Stimulated activated CD8-positive, alpha-beta memory T cell treated with anti-CD3 and anti-CD28 coated beads, Interleukin-2, amount 100 ng/mL, for 1 hour (primary cell): ENCODE measurements at places on chromosomes 4 and X.
A peak's percentile ranks its signal among the peaks of the same experiment; 100 is the strongest.

DNA sequence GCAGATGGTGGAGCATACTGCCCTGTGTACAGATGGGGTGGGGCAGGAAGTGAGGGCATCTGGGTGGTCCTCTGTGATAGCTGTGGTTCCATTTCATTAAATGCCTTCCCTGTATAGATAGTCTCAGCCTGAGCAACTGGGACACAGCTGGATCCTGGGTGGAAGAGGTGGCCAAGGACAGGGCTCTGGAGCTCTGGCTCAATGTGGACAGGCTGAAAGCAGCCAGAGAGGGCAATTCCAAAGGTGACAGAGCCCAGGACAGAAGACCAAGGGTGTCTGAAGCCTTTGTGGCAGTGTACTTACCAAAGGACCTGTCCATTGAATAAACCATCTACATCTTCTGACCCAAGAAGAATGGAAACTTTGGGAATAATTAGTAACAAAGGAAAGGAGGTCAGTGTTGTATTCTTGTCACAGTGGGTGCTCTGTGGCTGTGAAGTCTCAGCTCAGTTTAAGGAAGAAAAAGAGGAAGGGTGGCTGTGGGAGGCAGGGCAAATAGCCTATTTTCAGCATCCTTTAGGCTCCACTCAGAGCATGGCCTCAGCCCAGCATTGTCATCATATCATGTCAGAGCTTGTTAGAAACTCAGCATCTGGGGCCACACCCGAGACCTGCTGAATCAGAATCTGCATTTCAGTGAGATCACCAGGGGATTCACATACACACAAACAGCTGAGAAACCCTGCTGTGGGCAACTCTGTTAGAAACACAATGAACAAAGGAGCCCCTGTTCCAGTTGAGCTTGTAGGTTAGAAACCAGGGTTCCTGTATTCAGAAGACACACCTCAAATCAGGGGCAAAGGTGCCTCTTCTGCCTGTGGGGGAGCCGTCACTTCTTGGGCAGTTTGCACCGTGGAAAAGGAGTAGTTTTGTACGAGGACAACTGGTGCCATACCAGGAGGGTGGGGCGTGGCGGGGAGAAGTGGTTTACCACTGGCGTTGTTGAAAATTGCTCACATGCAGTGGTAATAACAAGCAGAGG lies 168.6 kb downstream of the PTTG2 start:
- DNase-seq = peak; percentile 37

DNA sequence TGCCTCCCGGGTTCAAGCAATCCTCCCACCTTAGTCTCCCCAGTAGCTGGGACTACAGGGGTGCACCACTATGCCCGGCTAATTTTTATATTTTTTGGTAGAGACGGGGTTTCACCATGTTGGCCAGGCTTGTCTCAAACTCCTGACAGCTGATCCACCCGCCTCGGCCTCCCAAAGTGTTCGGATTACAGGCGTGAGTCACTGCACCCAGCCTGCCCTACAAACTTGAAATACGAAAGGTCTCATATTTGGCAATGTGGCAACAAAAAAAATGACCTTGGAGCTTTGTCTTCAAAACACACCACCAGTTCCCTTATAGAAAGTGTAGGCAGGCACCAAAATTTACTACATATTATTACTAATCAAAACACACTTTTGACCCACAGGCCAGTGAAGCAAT lies 22.9 kb upstream of the PTCHD1 start:
- no peak for DNase-seq

GRCh38 chrX:118554511-118554910 lies 58.9 kb downstream of the DOCK11 start:
- DNase-seq = no peak

GRCh38 chr4:168632301-168632725 lies 135.5 kb downstream of the PALLD start:
- DNase-seq = no peak

GRCh38 chrX:10749113-10749512 lies 128.7 kb upstream of the MID1 start:
- no peak for DNase-seq

DNA sequence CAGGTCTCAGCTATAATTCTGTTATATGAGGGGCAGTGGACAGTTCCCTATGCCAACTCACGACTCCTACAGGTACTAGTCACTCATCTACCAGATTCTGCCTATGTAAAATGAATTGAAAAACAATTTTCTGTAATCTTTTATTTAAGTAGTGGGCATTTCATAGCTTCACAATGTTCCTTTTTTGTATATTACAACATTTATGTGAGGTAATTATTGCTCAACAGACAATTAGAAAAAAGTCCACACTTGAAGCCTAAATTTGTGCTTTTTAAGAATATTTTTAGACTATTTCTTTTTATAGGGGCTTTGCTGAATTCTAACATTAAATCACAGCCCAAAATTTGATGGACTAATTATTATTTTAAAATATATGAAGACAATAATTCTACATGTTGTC lies 20.4 kb downstream of the EREG start:
- no peak for DNase-seq

- DNase-seq = no peak
Observed at GRCh38 chrX:119482041-119482440, 13.8 kb downstream of the SLC25A5 start.

GRCh38 chr4:165927366-165927765 lies 54.3 kb downstream of the TLL1 start:
- no peak for DNase-seq

GRCh38 chr4:109959195-109959594 lies 46.5 kb downstream of the EGF start:
- DNase-seq = no peak

DNA sequence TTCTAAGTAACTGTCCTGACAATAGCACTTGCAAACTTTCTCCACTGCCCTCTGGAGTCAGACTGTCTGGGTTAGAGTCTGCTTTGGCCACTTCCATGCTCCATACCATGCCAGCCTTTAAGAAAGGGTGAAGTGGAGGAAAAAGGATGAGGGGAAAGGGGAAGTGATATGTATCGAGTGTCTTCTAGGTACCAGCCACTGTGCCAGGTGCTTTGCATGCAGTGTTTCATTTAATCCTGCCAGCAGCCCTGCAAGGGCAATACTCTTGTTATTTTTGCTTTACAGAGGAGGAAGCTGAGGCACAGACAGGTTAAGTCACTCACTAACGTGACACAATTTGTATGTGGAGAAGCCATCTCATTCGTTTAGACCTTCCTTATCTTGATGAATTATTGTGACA lies 55.6 kb downstream of the RTL9 start:
- DNase-seq = no peak

DNA sequence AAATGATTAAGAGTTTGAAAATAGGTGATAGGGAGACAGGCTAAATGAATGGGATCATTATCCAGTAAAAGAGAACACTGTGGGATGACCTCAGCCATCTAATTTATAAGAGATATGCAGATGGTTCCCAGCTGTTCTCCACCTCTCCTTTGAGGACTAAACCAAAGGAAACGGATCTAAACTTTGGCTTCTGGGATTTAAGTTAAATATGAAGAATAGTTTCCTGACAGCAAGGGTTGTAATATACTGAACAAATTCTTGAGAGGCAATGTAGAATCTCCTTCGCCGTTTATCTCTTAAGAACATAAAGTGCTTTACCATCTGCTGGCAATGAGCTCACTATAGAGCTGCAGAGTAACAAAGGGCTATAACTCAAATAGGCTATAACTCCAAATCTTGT lies 35.4 kb upstream of the HPGDS start:
- no peak for DNase-seq

GRCh38 chr4:106718548-106718947 lies 317.6 kb downstream of the DKK2 start:
- no peak for DNase-seq

- DNase-seq = no peak
Observed at GRCh38 chr4:107069049-107069448, 32.9 kb upstream of the DKK2 start.

DNA sequence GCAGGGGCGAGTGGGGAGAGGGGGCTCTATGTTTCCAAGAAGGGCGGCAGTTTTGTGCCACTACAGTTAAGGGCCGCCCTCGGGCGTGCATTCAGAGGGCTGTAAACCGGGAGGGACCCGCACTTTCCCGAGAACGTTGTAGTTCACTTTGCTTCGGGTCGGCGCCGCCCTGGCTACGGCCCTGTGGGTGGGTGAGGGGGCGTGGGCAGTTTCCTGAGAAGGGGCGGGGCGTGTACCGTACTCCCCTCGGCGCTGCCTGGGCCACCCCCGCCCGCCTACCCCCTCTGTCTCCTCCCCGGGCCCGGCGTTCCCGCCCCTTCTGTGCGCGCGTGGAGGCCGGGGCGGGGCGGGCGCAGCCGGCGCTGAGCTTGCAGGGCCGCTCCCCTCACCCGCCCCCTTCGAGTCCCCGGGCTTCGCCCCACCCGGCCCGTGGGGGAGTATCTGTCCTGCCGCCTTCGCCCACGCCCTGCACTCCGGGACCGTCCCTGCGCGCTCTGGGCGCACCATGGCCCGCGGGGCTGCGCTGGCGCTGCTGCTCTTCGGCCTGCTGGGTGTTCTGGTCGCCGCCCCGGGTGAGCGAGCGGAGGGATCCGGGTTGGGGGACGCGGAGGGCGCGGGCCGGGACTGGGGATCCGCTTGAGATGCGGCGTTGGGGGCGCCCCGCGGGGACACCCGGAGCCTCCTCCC lies at the start of gene CD99:
TSS of gene CD99 (plus strand) at position 440 of the 687 bp plus-strand sequence. CDS start at position 506, 66 bp downstream.
- peak; percentile 84 for DNase-seq

- DNase-seq = no peak
Observed at GRCh38 chr4:109999585-109999912, 86.9 kb downstream of the EGF start.

DNA sequence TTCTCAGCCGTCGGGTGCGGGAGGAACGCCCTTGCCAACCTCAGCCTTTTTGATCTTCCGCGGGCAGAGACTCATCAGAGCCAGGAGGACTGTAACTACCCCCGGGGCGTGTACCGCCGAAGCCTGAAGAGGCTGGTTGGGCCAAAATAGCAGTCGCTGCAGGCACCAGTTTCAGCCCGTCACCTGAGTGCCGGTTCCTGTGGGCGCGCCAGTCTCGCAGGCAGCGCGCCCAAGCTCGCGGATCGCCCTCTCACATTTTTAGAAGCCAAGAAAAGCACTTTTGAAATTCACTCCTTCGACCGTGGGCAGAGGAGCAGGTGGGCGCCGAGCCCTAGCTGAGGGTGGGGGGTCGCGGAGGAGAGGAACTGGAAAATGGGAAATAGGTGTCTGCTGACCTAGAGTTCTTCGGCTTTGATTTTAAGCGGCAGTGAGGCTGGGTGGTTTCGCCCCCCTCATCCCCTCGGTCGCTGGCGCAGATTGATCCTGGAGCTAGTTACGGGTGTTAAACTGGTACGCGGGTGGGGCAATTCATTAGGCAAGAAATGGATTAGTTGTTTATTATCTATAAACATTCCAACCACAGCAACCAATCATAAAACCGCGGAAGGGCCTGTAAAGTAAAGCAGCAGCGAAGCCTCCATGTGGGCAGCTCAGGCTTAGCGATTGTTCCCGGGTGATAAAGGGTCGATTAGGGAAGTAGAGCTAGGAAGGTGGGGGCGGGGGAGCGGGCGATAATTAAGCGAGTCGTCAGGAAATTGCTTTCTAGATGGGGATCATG lies 69.2 kb downstream of the FBXO8 start:
- no peak for DNase-seq

DNA sequence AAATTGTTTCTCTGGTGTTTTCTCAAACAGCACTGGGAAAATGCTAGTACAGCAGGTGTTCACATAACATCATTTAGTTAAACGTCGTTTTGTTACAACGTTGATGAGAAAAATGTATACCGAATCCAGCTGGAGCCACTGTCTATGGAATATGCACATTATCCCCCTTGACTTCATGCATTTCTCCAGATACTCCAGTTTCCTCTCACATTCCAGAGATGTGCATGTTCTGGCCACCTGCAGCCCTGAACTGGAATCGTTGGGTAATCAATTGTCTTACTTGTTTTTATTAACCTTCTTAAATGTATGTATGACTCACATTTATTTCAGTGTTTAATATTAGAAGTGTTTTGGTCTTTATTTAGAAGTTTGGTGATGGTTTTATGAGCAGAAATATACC lies 18.4 kb upstream of the ODAM start:
- DNase-seq = no peak

DNA sequence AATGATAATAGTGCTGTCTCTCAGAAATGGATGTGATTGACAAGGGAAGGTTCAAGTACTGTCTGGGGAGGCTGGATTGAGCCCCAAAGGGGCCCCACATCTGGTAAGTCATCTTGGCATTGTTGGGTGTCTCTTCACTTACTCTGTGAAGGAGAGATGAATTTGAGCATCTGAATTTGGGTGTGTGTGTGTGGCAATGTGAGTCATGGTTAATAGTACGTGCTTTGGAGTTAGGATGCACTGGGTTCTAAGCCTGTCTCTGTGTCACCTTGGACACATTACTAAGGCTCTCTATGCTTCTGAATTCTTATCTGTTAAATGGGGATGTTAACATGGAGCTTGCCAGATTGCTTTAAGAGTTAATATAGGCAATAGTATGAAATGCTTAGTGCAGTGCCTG lies 80.4 kb downstream of the FRAS1 start:
- DNase-seq = no peak

DNA sequence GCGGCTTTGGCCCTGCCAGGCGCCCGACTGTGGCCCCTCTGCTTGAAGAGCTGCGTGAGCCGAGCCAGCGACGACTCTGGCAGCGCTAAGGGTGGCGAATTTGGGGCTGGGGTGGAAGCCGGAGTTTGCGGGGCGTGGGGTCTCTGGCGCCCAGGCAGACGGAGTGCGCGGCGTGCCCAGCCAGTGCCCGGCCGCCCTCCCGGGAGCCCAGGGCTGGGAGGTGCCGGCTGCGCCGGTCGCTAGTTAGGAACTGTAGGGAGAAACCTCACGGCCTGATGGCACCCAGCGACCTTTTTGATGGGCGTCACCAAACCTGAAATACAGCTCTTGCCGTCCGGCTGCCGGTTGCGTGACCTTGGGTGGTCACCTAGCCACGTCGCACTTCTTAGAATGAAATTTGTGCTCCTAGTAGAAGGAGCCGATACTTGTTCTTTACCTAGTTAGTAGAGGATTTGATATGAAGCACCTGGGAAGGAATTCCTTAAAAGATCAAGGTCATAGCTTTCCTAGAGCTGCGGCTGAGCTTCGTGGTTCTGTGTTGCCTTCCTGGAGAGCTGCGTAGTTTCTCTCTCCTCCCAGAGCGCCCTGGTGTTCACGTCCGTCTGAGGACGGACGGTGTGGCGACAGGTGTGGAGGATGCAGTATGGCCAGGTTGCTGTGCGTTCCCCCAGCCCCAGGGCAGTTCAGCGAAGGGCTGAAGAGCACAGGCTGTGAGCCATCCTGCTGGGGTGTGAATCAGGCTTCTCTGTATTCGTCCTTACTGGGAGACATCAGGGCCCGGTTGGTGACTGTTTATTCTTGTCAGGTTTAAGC lies 680 bp downstream of the MAEA start:
- DNase-seq = no peak

DNA sequence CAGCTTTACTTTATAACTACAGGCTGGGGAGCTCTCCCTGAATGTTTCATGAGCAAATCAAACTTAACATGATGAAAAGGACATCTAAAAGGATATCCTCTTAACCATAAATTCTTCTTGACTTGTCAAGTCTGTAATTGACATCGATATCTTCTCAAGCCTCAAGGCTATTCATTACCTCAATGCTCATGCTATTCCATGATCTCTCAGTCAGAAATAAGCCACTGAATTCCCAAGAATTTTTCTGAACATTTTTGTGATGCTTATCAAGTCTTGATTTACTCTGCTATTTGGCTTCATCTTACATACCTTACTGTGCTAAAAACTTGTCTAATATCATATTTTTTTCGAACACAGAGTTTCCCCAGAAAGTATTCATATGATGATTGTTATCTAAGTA lies 433.4 kb downstream of the PDGFC start:
- DNase-seq = no peak
